ENCODE measurements at places on chromosomes 1 and 21. TPM values are rescaled to one million over a fixed set of nuclear protein-coding genes. Genes with fewer than 3 reads are reported as not detected.
A peak's percentile ranks its signal among the peaks of the same experiment; 100 is the strongest.

TIAM1 gene
- 0.09 TPM for total RNA-seq

- no peaks in the 10 kb centered on the region for H3K36me3 ChIP-seq
- H3K4me3 ChIP-seq, result no peak overlapping the region
- H3K27ac ChIP-seq, result no peak overlapping the region
- H3K27me3 ChIP-seq, result no peaks in the 10 kb centered on the region
Measured at GRCh38 chr1:181119093-181119989, 30.8 kb downstream of the IER5 start.

- no peak overlapping the region for H3K4me3 ChIP-seq
- no peak overlapping the region for H3K27ac ChIP-seq
- H3K36me3 ChIP-seq, result no peaks in the 10 kb centered on the region
- peak; percentile 41 for DNase-seq
- no peaks in the 10 kb centered on the region for H3K4me1 ChIP-seq
Measured at GRCh38 chr1:182404781-182405180, 4.3 kb upstream of the TEDDM1 start.

GRIK3 gene
- not detected for total RNA-seq

JAM2 gene
- total RNA-seq, result not detected

DNA sequence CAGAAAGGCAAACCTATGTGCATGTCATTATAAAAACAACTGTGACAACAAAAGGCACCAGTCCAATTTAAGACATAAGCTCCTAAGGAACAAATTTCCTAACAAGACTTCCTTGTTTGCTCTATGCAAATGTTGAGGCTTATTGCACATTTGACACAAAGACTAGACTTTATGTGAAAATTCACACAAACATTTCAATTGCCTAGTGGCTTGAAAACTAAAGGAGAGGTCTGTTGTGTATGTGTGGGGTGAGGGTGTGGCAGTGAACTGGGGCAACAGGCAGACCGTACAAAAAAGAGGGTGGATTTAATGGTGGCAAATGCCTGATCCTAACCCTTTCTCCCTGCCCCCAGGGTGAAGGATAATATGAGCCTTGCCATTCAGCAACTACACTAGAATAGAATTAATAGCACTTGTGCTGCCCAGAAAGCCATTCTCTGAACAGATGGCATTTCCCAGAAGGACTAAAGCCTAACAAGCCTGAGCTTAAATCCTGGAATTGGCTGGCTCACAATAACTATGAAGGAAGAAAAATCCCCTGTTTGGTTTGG is 73.9 kb downstream of the GLUL start:
- no peak for DNase-seq
- no peak overlapping the region for H3K27ac ChIP-seq
- no peaks in the 10 kb centered on the region for H3K27me3 ChIP-seq
- H3K36me3 ChIP-seq, result no peaks in the 10 kb centered on the region
- no peak overlapping the region for H3K4me3 ChIP-seq
- H3K4me1 ChIP-seq, result peaks cover 21% of the 10 kb centered on the region

ADPRS gene
- total RNA-seq, result 33.4 TPM

- DNase-seq, result no peak
- no peak overlapping the region for H3K27ac ChIP-seq
Measured at GRCh38 chr1:26282401-26282918, 2.6 kb downstream of the SH3BGRL3 start.

TFF3 gene
- total RNA-seq, result 0.72 TPM

GUCA2A gene
- not detected for total RNA-seq

ARHGAP29 gene
- 0.13 TPM for total RNA-seq

DNA sequence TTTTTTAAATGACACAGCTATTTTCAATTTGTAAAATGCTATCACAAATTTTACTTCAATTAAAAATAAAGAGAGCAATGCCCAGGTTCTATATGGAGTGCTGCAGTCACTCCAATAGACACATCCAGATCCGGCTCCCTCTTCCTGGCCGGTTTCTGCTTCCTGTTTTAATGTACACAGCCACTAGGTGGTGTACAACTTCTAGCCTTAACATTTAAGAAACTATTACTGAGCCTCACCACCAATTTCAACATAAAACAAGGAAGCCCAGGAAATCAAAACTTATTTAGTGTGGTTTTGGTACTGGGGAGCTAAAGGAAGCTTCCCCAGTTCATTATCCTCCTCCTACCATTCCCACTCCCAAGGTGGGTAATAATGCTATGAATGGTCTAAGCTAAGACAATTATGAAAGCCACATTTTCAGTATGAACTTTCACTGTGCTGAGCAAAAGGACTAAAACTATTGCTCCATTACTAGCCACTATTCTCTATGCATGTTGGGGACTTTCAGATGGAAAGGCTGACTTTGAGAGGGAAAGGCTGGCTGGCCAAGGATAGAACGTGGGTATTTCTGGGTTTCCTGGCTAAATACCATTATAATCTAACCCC is 25.5 kb upstream of the MTMR11 start:
- no peak overlapping the region for H3K4me3 ChIP-seq
- H3K27ac ChIP-seq, result no peak overlapping the region
- peaks cover 81% of the 10 kb centered on the region for H3K36me3 ChIP-seq
- DNase-seq, result peak; percentile 68
- H3K4me1 ChIP-seq, result no peaks in the 10 kb centered on the region

- no peaks in the 10 kb centered on the region for H3K36me3 ChIP-seq
- H3K27ac ChIP-seq, result no peak overlapping the region
- H3K27me3 ChIP-seq, result no peaks in the 10 kb centered on the region
- H3K4me1 ChIP-seq, result no peaks in the 10 kb centered on the region
Measured at GRCh38 chr1:183461350-183461749, 10.9 kb upstream of the SMG7 start.

MARK1 gene
- not detected for total RNA-seq

SLC16A4 gene
- 0.07 TPM for total RNA-seq

- H3K4me1 ChIP-seq, result no peaks in the 10 kb centered on the region
- DNase-seq, result peak; percentile 48
- H3K27ac ChIP-seq, result no peak overlapping the region
- H3K36me3 ChIP-seq, result peaks cover 7% of the 10 kb centered on the region
Measured at GRCh38 chr1:205700865-205701401, 20.6 kb upstream of the SLC45A3 start.

DNA sequence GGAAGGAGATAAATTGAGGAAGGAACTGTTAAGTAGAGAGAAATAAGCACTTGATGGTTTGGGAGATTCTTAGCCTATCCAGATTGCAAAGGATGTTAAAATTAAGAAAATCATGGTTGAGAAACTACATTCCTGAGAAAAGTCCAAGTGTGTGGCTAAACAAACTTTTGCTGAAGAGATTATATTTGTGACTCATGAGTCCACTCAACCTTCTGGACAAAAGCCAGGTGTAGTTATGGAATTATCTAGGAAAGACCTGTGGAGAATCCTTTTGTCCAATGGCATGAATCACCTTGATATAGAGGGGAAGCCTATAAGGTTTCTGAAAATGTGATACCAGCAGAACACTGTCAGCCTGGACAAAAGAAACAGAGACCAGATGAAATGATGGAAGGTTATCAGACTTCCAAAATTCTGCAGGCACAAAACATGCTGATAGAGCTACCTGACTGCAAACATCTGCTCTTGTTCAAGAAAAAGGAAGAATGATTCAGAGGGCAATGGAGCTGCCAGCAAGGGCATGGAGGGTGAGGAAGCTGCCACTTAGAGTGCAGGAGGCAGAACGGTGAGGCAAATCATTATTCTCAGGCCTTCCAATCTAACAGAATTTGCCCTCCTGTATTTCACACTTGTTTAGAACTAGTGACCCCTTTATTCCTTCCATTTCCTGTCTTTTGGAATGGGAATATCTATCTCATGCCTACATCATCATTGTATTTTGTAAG is 300.6 kb upstream of the PRMT6 start:
- no peak overlapping the region for H3K4me3 ChIP-seq
- no peak for DNase-seq
- H3K4me1 ChIP-seq, result no peaks in the 10 kb centered on the region
- H3K36me3 ChIP-seq, result no peaks in the 10 kb centered on the region

RAB3B gene
- 0.34 TPM for total RNA-seq

AK5 gene
- total RNA-seq, result not detected

REG4 gene
- not detected for total RNA-seq

- DNase-seq, result no peak
- peaks cover 21% of the 10 kb centered on the region for H3K27me3 ChIP-seq
- no peaks in the 10 kb centered on the region for H3K4me1 ChIP-seq
Measured at GRCh38 chr1:204483791-204484190, 10.8 kb downstream of the PIK3C2B start.

- H3K27me3 ChIP-seq, result no peaks in the 10 kb centered on the region
- no peak for DNase-seq
- no peaks in the 10 kb centered on the region for H3K36me3 ChIP-seq
- H3K4me3 ChIP-seq, result no peak overlapping the region
- no peak overlapping the region for H3K27ac ChIP-seq
Measured at GRCh38 chr1:170910273-170910672, 25.1 kb upstream of the MROH9 start.

- peaks cover 8% of the 10 kb centered on the region for H3K4me1 ChIP-seq
- peaks cover 21% of the 10 kb centered on the region for H3K27me3 ChIP-seq
- H3K4me3 ChIP-seq, result no peak overlapping the region
- H3K36me3 ChIP-seq, result no peaks in the 10 kb centered on the region
- no peak overlapping the region for H3K27ac ChIP-seq
Measured at GRCh38 chr1:214107322-214108096, 119.7 kb downstream of the PROX1 start.

DNA sequence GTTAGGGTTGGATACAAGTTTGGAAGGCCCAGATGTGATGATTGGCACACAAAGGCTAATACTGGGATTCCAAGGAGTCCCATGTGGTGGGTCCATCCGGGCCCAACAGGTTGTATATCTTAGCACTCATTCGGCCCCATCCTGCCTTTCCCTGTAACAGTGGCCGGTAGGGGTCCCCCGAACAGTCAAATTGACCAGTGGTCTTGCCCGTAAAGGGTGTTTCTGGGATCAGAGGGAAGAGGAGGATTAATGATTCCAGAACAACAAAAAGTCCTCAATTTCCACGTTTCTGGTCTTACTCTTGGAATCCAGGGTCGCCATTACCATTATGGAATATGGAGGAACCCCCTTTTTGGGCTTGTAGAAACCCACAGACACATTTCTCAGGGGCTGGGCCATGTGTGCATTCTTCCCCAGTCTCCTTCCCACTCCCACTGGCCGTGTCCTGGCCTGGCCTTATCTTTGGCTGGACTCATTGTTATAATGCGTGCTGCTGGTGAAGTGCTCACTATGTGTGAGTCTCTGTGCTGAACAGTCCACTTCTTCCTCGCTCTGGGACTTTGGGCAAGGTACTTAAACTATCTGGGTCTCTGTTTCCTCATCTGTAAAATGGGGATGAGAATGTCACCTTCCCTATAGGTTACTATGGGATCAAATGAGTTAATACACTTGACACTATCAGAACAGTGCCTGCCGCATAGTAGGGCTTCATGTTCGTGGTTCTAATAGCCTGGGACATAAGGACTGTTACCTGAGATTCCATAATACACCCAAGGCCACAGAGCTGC is 161.8 kb downstream of the DYRK1A start:
- H3K4me1 ChIP-seq, result peaks cover 12% of the 10 kb centered on the region
- no peak overlapping the region for H3K4me3 ChIP-seq
- H3K27ac ChIP-seq, result no peak overlapping the region
- no peaks in the 10 kb centered on the region for H3K36me3 ChIP-seq
- DNase-seq, result peak; percentile 44

DNA sequence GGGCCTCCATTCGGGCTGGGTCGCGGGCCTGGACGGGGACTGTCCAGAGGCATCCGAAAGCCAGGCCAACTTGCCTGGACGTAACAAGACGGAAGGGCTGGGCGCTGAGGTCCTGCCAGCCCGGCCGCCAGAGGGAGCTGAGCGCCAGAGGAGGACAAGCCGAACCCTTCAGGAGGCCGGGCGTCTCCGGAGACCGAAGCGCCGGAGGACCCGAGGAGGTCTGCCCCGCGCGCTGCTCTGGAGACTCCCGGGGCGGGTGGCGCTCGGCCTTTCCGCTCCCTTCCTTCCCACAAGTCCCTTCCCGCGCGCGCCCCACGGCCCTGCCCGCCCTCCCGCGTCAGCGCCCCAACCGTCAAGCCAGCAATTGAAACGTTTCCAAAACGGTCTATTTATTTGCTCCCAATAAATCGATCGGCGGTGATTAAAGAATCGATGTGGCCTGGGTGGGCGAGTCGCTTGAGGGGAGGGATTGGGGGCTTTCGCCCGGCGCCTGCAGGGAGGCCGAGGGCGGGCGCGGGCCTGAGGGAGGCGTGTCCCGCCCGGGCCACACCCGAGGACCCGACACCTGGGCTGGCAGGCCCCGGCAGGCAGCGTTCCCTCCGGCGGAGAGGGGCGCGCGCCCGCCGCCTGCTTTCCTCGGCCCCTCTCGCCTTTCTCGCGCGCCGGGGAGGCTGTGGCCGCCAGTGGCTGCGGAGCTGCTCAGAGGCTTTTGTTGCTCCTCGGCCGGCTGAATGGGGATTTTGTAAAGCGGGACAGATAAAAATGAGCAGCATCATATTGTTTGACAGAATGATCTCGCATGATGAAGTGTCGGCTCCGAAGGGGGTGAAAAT is 5.2 kb upstream of the FOXD3 start:
- peak; percentile 83 for DNase-seq
- H3K4me1 ChIP-seq, result peaks cover 4% of the 10 kb centered on the region
- no peaks in the 10 kb centered on the region for H3K36me3 ChIP-seq
- H3K4me3 ChIP-seq, result peak overlapping the region; percentile 44
- no peak overlapping the region for H3K27ac ChIP-seq
- peaks cover 4% of the 10 kb centered on the region for H3K27me3 ChIP-seq

DNA sequence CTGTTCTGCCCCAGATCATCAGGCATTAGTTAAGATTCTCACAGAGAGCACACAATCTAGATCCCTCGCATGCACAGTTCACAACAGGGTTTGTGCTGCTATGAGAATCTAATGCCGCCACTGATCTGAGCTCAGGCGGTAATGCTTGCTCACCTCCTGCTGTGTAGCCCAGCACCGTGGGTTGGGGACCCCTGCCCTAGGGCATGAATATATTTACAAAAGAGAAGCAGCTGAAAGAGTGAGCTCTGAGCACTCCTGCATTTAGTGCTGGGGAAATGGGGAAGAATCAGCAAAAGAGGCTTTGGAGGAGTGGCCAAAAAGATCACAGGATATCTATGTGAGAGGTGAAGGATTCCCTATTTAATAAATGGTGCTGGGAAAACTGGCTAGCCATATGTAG is 5.6 kb downstream of the CFAP57 start:
- H3K27me3 ChIP-seq, result peaks cover 32% of the 10 kb centered on the region
- no peak overlapping the region for H3K4me3 ChIP-seq
- DNase-seq, result no peak
- no peak overlapping the region for H3K27ac ChIP-seq

HAO2 gene
- total RNA-seq, result not detected

Data from K562 (cell line).